ENCODE measurements at places on chromosomes 2 and 18.

- DNase-seq, result no peak
These were observed 73.6 kb downstream of the NPAS2 start for GRCh38 chr2:100893392-100894104.

DNA sequence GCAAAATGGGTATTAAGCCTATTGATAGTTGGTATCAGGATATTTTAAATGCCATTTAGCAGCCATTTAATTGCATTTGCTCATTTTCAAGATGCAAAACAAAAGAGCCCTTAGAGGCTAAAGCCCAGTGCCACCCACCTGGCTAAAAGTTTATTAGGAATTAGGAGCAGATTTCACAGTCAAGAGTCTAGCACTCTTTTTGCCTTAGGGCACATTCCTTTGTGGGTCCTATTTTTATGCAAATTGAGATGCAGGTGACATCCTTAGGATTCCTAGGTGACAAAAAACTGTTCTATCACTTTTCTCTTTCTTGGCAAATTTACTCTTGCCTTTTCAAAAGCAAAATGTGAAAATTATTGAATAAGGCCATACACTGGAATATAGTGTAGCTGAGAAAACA lies 42.0 kb downstream of the CTNNA2 start:
- no peak for DNase-seq

DNA sequence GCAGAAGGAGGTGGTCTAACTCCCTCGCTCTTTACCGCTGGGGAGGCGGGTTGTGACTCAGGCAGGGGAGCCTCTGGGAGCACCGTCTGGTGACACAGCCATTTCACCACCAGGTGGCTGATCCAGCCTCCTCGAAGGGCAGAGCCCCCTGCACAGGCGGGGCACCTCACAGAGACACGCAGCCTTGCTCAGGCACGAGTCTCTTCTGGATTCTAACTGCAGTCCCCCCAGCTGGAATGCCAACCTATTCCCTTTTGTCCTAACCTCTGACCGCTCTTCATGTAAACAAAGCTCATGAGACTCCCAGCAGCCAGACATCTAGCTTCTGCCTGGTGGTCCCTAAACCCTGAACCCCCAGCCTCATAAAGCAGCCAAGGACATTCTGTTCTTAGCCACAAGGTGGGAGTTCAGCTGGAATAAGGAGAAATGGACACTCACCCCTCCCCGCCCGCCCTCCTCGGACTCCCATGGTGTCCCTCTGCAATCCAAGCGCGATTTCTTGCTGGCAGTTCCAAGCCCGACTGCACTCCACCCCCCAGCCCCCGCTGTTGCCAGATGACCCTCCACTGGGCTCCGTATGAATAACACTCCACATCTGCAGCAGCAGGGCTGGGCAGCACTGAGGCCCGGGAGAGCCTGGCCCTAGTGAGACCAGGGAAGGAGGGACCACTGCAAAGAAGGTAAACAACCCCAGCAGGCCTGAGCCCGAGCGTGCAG lies 84.3 kb downstream of the TNS1 start:
- no peak for DNase-seq

DNA sequence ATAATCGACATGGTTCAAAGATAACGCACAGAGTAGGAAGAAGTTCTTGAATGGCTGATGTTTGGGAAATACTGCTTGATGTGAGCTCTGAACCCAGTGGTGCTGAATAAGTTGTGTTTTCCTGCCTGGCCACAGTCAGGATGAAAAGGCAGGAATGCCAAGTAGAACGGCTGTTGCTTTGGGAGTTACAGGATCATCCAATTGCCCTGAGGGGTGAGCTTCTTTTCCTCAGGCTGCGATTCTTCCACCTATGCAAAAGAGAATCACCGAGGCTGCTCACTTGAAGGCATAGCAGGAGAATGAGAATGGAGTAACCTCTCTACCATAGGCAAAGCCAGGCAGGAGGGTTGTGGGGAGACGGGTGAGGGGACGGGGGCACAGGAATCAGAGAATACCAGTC lies 14.4 kb upstream of the IGFBP2 start:
- DNase-seq, result no peak

- no peak for DNase-seq
These were observed 77.6 kb upstream of the OTOF start for GRCh38 chr2:26555246-26556133.

GRCh38 chr2:48531141-48531648 lies 1.2 kb downstream of the STON1 start:
- DNase-seq, result no peak

DNA sequence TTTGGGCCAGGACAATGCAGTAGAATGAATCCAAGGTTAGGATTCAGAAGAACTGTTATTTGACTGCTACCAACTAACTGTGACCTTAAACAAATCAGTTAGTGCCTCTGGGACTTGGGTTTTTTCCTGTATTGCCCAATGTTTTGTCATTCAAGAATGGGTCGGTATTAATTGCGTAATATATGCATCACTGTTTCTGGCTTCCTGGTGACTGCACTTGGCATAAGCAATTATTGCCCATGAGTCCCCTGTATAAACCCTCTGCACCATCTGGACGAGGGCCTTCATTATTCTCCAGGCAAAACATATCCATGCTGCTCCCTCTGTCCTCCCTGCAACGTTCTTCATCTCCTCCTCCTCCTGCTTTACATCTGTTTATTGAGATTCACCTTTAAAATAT lies 255.8 kb upstream of the LRRTM1 start:
- DNase-seq, result no peak

GRCh38 chr18:2826581-2826980 lies 20.2 kb upstream of the EMILIN2 start:
- no peak for DNase-seq

GRCh38 chr2:209960676-209961630 lies 41.5 kb upstream of the RPE start:
- peak; percentile 48 for DNase-seq

DNA sequence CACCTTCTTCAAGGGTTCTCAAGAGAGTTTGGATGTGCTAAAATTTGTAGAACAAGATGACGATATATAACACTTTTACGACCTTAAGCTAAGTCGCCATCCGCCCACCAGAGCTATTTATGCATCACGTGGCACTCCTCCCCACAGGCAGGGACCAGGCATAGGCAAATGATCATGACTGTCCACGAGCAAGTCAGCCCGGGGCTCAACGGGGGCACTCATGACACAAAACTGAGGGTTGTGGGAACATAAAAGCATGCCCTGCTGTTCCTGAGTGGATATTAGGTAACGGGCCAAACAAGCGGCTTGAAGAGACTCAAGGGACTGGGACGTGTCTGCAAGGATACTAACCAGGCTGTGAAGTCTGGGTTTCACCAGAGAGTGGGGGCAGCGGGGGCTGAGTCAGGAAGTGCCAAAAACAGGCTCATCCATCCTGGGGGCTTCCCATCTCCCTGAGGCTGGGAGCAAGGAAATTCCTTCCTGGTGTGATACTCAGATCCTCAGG lies 58.1 kb downstream of the FAM178B start:
- DNase-seq, result no peak

- DNase-seq, result no peak
These were observed 51.0 kb downstream of the AQP12A start for GRCh38 chr2:240742602-240743095.

GRCh38 chr2:195532628-195533271 lies 124.3 kb upstream of the SLC39A10 start:
- DNase-seq, result no peak

DNA sequence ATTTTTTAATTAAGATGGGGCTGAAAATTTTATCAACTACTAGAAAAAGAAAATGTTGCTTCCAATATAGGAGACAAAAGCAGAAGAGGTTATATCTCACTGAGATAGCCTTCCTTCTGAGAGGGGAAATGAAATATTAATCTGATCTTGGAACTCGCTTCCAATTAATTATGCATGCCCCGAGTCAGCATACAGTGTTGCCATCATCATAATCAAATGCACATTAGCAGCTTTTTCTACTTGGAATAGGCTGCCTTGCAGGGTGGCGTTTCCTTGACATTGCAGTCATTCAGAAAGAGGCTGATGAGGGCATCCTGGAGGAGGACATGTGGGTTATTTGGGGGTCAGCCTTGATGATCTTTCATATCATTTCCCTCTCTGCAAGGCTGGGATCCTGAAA lies 18.4 kb upstream of the RPL37A start:
- no peak for DNase-seq

DNA sequence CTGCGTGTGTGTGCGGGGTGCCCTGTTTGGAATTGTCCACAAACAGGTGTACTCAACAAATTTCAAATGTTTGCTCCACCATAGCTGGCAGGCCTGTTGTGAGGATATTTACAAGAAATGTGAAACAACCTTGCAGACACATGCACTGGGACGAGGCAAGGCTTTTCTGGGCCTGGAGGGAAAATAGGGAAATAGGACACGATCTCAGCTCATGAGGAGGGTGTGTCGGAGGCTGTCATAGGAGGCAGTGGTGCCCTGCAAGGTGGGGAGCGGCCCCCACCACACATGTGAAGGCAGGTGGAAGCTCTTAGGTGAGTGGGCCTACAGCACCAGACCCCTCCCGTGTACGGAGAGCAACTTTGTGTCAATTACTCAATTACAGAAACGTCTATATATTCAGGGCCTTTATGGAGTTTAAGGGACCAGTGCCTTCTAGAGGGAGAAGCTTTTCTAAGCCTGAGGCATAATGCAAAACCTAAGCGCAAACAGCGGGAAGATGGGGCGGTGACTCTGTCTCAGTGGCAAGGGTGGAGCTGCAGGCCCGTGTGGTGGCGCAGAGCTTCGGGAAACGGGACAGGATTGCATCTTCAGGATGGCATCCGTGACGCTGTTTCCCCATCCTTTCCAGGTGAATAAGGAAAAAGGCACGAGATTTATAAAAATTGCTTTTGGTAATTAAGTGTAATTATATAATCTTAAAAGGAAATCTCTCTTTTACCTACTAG lies 48.0 kb downstream of the RNF144A start:
- DNase-seq, result no peak

DNA sequence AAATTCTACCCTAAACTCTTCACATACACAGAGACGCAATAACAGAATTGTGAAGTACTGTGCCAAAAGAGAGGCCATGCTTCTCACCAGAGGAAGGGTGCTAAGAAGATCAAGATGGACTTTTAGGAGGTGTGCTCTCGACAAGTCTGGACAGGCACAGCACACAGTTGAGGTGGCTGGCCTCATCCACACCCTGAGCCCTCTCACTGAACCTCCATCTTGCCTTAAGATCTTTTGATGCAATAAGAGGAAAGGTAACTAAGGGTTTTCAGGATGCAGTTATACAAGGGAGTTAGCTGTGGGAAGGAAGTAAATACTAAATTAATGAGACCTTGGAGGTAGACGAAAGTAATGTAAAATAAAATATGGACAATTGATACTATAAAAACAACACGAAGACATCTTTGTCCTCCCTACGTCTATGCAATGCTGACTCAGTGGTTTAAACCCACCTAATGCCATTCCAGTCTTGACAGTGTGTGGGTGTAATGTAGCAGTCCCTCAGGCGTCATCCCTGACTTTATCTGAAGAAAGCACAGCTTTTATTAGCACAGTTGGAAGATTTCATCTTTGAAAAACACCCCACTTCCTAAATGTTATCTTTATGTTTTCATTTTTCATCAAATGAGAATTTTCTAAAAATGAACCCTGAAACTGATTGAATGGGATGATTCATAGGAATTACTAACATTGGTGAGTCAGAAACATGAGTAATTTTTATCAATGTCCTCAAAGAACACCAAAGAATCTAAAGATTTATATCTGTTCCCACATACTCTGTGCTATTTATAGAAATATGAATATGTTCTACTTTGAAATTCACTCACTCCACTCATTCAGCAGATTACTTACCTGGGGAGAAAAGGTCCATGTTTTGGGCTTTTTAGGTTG lies 34.0 kb upstream of the MALL start:
- DNase-seq, result no peak

DNA sequence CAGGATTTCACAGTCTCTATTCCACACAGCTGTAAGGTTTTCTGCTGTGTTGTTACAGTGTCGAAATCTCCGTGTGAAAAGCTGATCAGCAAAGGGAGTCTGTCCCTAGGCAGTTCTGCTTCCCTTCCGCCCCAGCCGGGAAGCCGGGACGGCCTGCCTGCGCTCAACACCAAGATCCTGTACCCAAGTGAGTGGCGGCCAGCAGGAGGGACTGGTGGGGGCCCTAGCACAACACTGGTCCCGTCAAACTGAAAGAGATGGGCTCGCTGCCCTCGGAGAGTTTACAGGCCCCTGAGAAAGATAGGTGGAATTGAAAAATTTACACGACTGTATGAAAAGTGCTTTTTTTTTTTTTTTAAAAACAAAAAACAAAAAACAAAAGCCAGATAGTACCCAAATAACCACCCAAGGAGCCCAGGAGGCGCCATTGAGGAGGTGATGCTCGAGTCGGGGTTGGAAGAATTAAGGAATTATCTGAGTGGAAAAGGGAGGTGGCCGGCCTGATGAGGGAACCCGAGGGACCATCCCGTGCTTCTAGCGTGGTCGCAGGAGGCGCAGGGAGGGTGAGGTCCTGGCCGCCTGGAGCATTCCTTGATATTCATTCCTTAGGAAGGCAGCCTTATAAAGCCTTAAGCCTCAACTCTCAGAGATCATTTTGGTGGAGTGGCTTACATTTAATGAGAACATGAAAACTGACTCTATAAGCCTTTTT lies 96.7 kb downstream of the DGKD start:
- no peak for DNase-seq

- DNase-seq, result no peak
These were observed 47.2 kb upstream of the UBE2F start for GRCh38 chr2:237919593-237919992.

DNA sequence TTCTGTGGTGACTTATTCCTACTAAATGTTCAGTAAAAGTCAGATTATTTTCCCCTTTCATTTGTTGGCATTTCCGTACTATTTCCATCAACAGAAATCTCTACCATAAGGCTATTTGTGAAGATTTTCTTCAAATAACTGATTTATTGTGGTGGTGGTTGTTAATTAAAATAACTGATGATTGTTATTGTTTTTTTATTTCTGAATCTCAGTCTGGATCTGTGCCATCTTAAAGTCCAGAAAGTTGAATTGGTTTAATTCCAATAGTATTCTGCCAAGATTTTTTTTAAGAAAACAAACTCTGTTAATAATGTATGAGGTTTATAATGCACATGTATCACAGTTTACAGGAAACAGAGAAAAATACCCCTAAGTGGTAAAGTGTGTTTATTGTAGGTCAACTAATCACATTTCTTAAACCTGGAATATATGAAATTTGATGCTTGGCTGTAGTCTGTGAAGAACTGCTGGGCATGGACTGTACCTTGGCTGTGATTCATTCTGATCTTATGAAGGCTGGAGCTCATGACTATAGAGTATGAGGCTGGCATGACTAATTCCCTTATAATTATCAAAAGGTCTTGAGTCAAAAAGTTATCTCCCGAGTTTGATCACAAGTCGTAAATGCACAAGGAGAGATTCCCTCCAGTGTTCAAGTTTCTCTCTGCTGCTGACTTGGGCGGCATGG lies 134.2 kb upstream of the RND3 start:
- no peak for DNase-seq

- DNase-seq, result peak; percentile 69
These were observed 1.7 kb downstream of the TMSB10 start for GRCh38 chr2:84906900-84907714.
